Fibroblast of villous mesenchyme (primary cell): ENCODE measurements at places on chromosomes 5 and 9.

GRCh38 chr5:72265032-72265877, 54.8 kb downstream of the MRPS27 start:
- DNase-seq, result peak; percentile 98

GRCh38 chr9:104984542-104984941, 56.6 kb upstream of the ABCA1 start:
- no peak for DNase-seq

- peak; percentile 87 for DNase-seq
Observed at GRCh38 chr5:139271201-139272027, 22.1 kb upstream of the MATR3 start.

GRCh38 chr5:95892784-95893354, 68.8 kb downstream of the ELL2 start:
- DNase-seq, result peak; percentile 60

- no peak for DNase-seq
Observed at GRCh38 chr9:112180387-112180881, 5.3 kb upstream of the SUSD1 start.

- DNase-seq, result no peak
Observed at GRCh38 chr9:89631384-89631783, 26.6 kb downstream of the GADD45G start.

DNA sequence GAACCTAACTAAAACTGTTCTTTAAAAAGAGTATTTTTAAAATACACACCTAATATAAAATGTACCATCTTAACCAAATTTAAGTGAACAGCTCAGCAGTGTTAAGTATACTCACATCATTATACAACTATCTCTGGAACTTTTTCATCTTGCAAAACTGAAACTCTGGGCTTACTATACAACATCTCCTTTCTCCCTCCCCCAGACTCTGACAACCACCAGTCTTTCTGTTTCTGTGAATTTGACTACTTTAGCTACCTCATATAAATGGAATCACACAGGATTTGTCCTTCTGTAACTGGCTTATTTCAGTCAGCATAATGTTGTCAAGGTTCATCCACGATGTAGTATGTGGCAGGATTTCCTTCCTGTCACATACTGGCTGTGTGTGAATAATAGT, 93.5 kb downstream of the FOXD1 start:
- no peak for DNase-seq

DNA sequence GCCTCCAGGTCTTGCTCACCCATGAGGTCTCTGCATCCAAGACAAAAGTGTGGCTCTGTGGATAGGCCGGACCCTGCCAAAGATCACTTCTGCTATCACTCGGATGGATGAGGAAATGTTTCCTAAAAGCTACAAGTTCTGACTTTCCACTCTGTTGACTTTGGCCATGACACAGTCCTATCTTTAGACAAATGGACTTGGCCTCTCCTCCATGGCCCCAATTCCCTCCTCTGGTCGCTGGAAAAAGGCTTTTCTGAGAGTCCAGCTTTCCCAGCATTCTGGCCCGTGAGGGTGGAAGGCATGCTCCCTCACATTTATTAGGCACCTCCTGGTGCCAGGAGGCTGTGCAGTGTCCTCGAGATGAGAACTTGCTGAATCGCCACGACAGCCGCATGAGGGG, 83.1 kb downstream of the COL27A1 start:
- DNase-seq, result no peak

DNA sequence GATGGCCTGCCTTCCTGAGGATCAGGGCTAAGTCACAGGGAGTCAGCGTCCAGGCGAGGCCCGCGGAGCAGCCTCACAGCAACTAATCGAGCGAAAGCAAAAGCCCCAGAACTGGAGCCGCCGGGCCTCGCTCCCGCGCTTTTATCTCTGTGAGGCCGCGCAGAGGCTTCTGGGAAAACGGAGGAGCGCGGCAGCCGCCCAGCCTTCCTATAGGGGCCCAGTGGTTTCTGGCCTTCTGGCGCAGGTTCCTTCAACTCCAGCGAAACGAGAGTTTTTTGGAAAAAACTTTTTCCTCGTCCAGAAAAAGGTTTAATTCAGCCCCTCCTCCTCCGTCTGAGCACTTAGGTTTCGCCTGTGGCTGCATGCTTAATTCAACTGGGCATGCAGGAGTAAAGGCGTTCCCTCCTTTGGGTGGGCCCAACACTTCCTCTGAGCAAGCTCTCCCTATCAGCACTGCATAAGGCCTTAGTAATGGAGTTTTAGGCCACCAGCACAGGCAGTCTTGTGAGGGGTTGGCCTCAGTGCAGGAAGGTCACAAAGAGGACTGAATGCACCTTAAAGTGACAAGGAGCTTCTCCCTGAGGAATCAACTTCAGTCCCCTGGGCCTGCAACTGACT, at the start of gene MEIKIN:
Gene MEIKIN (minus strand): TSS at position 113 of the 618 bp plus-strand sequence. CDS start 158 bp downstream, outside the sequence.
- no peak for DNase-seq

- DNase-seq, result no peak
Observed at GRCh38 chr5:172871536-172871935, 37.5 kb downstream of the ERGIC1 start.

DNA sequence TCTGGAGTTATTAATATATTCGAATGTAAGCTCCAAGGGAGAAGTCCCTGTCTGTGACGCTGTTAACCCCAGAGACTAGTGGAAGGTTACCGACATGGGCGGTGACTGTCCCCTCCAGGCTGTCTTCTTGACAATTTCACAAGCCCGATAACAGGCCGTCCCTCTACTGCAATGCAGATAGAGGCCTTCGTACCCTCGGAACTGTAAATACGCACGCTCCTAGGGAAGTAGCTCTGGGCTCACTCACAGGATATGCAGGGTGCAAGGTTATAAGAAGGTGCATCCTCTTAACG, 680 bp upstream of the RFK start:
- peak; percentile 64 for DNase-seq

- no peak for DNase-seq
Observed at GRCh38 chr5:91302958-91303357, 80.2 kb downstream of the ARRDC3 start.

GRCh38 chr5:148972974-148973374, 89.9 kb downstream of the SH3TC2 start:
- peak; percentile 67 for DNase-seq
